ENCODE measurements at places on chromosomes 6 and 20.

GRCh38 chr20:59958123-59958522 is at the start of gene CDH26:
TSS of gene CDH26 (plus strand) at chr20:59958423. CDS start at chr20:59958727, 304 bp downstream.
- no peak for DNase-seq

DNA sequence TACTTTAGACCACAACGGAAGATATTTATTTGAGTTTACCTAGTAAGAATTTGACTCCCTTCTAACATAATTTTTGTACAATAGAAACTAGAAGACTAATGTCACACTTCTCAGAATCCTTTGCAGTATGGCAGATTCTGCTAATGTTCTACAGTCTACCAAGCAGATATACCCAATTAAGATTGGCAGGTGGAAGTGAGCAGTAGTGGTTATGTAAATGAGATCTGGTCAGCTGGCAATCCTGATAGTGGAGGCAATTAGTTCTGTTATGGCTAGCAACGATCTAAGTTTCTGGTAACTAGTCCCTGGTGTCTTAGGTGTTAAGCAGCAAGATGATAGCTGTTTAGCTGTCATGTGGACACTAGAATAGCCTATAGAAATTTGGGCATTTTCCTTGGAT is 101.0 kb downstream of the CENPW start:
- DNase-seq: no peak

DNA sequence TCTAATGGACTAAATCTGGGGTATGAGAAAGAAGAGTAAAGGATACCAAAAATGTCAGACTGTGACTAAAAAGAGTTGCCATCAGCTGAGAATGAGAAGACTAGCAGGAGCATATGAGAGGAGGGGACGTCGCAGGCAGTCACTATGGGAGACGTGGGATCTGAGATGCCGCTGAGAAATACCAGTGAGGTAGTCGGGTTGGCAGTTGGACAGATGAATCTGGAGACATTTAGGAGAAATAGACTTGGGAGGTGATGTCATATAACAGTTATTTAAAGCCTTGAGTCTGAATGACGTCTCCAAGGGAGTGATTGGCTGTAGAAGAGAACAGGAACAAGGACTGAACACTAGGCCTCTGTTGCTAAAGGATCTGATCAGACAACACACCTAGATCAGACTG is 51.5 kb upstream of the TRIM26 start:
- DNase-seq: no peak

DNA sequence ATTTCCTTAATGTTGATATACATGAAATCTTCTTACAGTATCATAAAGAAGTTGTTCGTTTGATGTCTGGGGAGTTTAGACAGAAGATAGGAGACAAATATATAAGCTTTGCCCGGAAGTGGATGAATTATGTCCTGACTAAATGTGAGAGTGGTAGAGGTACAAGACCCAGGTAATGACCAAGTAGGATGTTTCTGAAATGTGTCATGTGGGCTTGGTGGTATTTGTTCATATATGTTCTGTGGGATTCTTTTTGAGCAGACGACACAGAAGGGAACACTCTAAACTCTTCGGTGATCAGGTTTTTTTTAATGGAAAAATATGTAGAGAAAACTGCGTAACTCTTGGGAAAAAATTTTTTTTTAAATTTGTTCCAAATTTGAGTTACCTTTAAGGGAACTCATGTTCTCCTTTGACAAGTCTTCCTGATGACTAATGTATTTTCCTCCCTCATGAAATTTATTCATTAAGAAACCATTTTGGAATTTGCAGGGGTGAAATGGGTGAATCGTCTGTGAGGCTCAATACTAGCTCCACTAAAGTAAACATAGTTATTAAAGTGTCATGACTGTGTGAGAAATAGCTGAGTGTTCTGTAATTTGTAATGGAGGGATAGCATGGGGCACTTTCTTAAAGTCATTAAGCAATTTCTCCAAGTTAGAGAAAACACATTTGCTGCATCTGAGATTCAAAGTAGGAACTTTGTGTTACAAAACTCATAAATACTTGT is 100.6 kb downstream of the MAP3K4 start:
- DNase-seq: no peak

DNA sequence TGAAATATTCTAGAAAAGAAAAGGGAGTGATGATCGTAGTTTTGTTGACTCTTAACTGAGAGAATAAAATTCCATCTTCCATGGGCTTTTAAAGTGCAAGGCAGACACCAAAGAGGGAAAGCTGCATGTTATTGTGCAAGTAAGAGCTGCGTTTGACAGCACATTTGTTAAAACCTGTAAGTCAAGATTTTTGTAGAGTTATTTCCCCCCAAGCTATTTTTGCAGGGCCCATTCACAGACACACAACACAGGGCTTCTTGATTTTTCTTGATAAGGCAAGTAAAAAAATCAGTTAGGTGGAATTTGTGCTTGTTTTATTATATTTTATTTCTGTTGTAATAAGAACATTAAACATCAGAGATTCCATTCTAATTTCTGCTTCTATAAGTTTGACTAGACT is 13.8 kb downstream of the CFAP206 start:
- DNase-seq: no peak

DNA sequence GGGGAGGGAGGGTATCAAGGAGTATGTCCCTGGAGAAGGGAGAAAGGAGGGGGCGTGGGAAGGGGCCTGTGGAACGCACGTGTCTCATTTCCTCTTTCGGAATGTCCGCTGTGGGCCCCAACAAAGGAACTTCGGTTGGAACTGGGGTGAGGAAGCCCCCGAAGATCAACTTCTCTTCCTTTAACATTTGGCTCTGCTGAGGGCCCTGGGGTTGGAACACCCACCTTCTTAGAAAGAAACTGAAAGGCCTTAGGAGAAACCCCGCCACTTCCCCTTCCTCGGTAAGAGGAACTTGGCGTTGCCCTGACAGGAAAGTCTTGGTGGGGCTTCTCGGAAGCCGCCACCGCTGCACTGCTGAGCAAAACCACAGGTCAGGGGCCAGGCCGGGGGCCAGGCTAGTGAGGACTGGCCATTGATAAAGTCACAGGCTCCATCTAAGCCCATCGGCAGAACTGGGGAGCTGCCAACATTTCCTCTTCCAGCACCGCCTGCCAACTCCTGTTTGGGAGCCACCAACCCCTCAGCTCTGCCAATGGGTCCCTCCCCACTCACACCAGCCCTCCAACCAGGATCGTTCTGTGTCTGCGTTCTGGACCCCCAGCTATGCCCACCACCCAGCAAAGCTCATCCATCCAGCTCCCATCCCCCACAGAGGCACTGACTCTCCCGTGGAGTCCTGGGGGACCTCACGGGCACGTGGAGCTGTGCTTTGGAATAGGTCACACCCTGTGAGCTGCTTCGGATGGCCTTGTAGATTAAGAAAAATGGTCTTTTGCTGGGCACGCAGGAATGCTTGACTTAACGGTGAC is 44.8 kb downstream of the FGD2 start:
- peak; percentile 86 for DNase-seq

GRCh38 chr20:45311589-45312211 is 3.6 kb upstream of the MATN4 start:
- peak; percentile 47 for DNase-seq

DNA sequence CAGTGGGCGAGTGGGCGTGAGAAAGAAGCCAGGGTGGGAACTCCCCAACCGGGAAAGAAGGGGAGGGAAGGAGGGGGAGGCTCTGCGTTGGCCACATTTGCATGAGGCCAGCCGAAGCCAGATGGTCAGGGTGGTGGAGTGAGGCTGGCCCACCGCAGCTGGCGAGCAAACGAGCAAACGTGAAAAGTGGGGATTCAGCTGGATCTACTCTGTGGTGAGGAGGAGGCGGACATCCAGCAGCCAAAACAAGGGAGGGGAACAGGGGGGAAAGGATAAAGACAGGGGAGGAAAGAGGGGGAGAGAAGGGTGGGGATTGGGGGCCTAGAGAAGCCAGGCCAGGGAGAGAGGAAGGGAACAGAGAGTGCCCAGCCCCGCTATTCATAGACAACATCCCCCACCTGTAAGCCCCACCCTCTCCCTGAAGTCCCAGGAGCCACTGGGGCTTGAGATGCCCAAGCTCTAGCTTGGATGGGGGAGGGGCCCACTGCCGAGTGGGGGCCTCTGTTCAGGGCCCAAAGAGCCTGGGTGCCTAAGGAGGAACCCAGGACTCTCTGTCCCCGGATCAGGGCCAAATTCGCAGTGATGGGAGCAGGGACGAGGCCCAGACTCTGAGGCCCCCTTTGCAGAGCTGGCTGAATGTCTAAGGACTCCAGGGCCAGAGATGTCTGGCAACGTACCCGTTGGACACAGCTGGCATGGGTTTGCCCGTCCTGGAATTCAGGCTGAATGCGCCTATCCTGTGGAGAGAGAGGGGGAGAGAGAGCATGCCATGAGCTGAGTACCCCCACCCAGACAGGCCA is 45.1 kb downstream of the CPNE5 start:
- DNase-seq: no peak

DNA sequence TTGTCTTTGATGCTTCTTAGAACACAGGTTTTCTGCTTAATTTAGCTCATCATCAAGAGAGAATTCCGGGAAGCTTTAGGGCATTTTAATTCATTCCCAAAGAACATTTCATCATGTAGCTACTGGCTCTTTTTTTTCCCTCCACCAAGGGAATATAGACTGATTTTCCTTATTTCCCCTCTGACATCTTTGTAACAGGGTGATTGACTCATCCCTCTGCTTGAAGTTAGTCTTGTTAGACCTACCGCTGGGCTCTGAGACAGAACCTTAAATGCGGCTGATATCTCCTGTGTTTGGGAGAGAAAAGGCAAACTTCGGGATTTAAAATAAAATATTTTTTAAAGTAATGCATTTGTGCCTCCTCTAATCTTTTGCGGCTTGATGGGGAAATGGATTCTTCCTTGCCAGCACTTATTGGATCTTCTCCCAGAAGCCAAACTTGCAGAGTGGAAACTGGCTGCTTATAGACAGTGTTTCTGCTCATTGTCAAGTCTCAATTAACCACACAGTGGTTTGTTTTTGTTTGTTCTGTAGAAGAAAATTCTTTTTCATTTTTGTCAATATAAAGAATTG is 272.7 kb upstream of the PLCB4 start:
- DNase-seq: no peak

GRCh38 chr20:32763202-32764004 is 1.2 kb downstream of the DNMT3B start:
- no peak for DNase-seq

- DNase-seq: peak; percentile 56
Measured at GRCh38 chr20:62822788-62823651, 6.2 kb downstream of the COL9A3 start.

GRCh38 chr20:57261457-57262251 is 4.8 kb downstream of the BMP7 start:
- no peak for DNase-seq

GRCh38 chr6:114712129-114712662 is 369.4 kb upstream of the HS3ST5 start:
- DNase-seq: no peak

DNA sequence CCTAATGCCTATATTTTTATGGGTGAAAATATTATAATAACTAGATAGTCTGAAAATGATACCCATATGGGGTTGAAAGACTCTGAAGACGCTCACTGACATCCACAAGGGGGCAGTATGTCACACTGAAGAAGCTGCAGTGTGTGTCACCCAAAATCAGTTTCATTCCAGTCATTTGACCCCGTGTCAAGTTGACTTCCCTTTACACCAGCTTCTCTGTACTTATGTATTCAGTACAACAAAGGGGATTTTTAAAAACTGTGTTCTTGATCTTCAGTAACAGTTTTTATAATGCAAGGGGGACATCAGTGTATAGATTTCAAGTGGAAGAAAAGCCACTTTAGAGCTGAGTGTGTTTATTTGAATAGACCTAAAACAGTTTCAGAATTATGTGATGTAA is 19.3 kb downstream of the FAXC start:
- peak; percentile 51 for DNase-seq

- no peak for DNase-seq
Measured at GRCh38 chr20:40491009-40491590, 197.9 kb downstream of the MAFB start.

DNA sequence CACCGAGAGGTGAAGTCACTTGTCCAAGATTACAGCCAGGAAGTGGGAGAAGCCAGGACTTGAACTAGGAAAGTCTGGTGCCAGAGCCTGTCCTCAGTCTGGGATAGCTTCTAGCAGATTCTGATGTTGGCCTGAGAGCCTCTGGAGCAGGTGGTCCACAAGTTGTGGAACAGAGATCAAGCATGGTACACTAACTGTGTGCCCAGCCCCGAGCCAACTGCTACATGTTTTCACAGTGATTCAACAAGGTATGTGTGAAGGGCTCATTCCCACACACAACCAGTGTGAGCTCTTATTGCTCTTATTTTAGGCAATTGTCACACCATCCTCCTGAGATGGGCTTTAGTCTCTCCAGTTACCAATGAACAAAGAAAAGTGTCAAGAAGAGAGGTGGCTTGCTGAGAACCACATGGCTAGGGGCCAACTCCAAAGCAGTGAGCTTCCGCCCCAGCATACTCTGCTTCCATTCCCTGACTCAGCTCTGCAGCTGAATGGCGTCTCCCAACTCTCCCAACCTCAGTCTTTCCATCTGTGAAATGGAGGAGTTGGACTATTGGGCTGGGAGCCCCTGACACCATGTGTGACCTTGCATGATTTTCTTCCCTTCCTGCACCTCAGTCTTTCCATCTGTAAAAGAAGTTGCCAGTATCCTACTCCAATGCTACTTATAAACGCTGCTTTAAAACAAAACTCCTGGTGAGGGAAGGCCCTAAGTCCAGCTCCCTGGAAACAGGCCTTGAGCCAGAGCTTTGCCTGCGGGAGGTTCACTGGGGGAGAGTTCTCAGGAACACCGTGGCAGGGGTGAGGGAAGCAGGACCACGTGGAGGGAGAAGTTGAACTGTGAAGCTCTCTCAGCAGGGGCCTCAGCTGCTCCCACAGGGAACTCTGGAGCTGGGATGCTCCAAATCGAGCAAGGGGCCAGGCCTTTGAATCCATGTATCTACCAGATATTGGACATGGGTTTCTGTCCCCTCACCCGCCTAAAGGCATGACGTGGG is 40.9 kb downstream of the CDH22 start:
- no peak for DNase-seq

- no peak for DNase-seq
Measured at GRCh38 chr6:91433660-91434534, 847.0 kb upstream of the MAP3K7 start.

DNA sequence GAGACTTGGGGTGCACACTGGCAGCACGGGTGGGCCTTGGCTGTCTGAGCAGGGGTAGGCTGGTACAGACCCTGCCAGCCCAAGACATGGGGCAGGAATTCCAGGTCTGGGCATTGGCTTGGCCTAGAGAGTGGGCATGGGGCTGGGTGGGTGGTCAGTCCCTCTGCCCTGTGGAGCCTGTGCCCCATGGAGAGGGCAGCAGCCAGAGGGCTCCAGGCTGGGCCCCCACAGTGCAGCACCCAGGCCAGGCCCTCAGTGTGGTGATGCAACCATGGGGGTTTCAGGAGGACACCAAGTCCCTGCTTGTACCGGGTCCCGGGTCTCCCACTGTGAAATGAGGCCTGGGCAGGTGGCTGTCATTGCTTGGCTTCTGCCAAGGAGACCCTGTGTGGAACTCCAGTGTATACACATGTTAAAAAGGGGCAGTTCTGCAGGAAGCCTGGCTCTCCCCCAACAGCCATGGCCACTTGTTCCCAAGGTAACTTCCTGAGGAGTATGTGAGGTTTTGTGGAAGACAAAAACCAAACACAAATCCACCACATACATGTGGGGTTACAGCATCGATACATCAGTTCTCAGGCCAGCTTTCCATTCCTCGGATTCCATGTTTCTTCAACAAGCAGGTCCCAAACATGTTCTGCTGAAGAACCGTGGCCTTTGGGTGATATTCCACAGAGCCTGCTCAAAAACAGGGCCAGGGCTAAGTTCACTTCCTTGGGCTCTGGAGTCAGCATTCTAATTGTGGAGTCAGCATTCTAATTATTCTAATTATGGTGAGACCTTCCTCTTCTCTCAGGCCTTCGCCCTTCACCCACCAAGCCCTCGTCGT is 77.3 kb downstream of the DACT2 start:
- no peak for DNase-seq
